ENCODE measurements at places on chromosomes 16 and 17.

GRCh38 chr17:41061964-41062363, 2.0 kb upstream of the KRTAP2-3 start:
- no peak for DNase-seq

DNA sequence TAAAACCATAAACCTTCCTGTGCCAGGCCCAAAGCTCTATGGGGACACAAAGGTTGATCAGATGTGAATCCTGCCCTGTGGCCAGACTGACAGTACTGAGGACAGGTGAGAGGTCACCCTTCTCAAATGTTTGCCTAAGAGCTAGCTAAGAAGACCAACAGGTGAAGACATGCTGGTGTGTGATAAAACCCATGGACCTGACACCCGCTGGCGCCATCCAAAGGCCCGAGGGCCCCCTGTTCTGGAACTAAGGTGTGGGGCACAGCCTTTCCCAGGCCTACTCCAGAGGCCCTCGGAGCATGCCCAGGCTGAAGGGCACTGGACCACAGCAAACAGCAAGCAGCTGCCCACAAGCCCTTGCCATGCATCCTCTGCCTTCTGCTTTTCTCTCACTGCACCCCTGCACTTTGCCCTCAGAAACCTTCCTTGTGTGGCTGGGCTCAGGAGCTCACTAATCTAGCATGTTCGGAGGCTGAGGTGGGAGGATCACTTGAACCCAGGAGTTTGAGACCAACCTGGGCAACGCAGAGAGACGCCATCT, 5.2 kb upstream of the CDK3 start:
- no peak for DNase-seq

GRCh38 chr16:29007730-29008593, 23.1 kb downstream of the LAT start:
- peak; percentile 80 for DNase-seq

GRCh38 chr16:628321-629061, 2.3 kb upstream of the WFIKKN1 start:
- no peak for DNase-seq

- no peak for DNase-seq
Observed at GRCh38 chr16:57533431-57534336, 2.7 kb downstream of the CCDC102A start.

DNA sequence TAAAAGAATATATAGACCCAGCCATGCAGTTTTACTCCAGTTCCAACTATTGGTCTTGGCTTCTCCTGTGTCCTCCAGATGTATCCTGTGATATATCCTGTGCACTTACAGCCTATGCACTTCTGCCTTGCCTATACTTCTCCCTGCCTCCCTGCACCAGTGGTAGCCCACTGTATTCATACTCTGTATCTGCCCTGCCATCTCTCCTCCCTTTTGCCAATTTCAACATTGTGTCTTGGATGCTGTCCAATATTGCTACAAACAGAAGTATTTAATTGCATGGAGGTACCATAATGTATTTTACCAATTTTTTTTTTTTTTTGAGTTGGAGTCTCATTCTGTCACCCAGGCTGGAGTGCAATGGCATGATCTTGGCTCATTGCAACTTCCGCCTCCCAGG, 242.7 kb downstream of the HAPSTR1 start:
- DNase-seq, result no peak

- no peak for DNase-seq
Observed at GRCh38 chr16:85474621-85475217, 138.4 kb upstream of the GSE1 start.

- peak; percentile 22 for DNase-seq
Observed at GRCh38 chr16:27254262-27254811, 14.2 kb downstream of the NSMCE1 start.

DNA sequence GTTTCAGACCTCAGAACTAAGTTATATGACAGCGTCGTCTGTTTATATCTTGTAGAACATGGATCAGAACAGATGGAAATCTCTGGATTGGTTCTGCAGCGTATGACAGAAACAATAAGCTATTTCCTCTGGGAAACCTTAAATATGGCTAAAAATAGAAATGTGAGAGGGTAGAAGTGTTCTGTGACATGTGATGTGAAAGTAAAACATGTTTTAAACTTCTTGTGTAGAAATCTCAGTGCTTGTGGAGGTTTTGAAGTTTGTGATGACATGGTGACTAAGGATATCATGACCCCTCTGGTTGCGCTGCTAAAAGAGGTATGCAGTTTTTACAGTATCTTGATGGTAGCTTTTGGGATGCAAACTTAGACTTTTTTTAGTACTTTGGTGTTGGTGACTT, 2.8 kb downstream of the HEATR3 start:
- DNase-seq, result no peak

DNA sequence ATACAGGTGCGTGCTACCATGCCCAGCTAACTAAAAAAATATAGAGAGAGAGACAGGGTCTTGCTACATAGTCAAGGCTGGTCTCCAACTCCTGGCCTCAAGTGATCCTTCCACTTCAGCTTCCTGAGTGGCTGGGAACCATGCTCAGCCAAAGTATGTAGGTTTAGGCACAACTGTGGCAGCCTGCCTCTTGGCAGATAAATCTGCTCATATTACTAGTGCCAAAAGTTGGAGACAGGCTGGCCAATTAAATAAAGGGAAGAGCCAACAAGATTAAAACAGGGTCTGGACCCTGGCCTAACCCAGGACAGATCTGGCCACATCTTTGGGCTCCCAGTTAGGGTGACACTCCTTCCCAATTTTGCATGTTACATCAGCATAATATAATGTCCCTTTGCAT, 151.7 kb downstream of the CBLN1 start:
- DNase-seq, result no peak

- DNase-seq, result peak; percentile 45
Observed at GRCh38 chr16:87297918-87298631, 19.1 kb downstream of the C16orf95 start.

DNA sequence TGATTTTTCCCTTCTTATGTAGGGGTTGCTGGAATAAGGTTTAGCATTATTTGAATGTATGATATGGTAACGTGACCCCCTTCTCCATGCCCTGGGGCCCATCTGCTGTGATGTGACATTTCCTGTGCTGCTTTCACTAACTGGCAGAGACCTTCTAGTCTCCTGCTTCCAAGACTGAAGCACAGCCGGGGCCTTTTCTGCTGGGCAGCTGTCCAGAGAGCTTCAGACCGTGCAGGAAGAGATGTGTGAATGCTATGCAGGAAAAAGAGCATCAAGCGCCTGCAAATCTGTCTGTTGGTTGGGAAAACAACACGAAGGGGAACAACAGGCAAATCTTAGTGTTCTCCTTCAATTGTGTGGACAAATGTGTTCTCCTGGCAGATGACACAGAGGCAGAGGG, 128.5 kb downstream of the SPACA3 start:
- DNase-seq, result no peak

GRCh38 chr17:20141198-20141972, 132.2 kb downstream of the SPECC1 start:
- no peak for DNase-seq

DNA sequence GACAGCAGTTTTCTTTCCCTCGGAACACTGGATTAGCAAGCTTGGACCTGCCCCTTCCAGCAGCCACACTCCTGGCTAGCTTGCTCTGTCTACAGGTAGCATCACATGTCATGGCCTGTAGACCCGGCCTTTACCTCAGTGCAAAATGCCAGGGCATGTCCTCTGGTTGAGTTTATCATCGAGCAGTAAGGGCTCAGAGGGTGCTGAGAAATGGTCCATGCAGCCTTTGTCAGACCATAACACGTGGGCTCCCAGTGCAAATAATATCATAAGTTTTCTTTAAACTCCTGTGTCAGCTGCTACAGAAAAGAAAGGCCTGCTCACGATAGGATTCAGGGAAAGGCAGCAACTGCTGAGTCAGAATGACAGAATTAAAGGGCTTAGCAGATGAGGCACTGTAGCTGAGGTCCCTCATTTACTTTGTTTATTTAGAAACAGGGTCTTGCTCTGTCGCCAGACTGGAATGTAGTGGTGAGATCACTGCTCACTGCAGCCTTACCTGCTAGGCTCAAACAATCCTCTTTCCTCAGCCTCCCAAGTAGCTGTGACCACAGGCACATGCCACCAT, 8.0 kb upstream of the GNA13 start:
- no peak for DNase-seq

- DNase-seq, result no peak
Observed at GRCh38 chr16:72744076-72744793, 303.7 kb downstream of the ZFHX3 start.

DNA sequence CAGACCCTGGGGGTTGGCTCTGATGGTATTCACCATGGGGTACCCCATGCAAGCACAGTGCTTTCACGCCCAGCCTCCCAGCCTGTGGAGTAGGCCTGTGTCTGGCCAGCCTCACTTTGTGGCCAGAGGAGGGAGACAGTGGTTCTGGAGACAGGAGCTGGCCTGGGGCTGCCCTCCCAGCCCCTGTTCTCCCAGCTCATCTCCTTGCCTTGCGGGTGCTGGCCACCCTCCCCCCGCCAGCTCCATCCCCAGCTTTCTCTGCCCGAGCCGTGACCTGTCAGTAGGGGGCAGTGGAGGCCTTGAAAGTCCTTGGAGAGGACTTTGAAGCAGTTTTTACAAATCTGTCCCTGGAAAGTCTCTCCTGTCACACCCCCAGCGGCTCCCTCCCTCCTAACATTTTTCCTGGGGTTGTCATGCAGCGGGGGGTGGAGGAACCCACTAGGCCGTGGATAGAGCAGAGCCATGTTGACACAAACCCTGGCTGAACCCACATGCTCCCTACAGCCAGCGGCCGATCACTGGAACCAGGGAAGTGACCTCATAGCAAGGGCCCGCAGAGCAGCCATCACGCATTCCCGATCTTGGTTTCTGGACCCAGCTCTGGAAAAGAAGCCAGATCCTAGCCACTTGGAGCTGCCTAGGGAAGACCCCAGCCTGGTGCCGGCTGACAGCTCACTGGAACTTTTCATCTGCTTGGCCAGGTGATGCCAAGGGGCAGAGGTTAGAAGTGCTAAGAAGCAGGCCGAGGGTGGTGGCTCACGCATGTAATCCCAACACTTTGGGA, 289.4 kb downstream of the SEC14L1 start:
- peak; percentile 88 for DNase-seq

DNA sequence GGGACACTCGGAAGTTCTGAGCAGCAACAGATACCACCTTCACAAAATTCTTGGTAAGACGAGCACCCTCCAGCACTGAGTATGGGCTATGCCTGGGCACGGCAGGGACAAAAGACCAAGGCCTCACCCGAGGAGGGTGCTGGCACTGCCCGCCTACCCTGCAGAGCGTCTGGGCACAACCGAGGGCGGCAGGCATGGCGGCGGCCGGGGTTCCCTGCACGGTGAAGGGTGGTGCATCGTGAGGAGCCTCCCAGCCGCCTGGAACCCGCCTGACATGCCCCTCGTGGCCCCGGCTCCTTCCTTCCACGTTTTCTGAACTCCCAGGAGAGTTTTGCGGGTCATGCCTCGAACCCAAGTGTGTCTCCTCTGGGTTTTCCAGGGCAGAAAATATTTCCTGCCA, 18.9 kb downstream of the GALNS start:
- no peak for DNase-seq

GRCh38 chr17:38717139-38717745, 12.2 kb downstream of the MLLT6 start:
- DNase-seq, result no peak

GRCh38 chr17:67322042-67322787, 44.2 kb downstream of the PSMD12 start:
- DNase-seq, result no peak

DNA sequence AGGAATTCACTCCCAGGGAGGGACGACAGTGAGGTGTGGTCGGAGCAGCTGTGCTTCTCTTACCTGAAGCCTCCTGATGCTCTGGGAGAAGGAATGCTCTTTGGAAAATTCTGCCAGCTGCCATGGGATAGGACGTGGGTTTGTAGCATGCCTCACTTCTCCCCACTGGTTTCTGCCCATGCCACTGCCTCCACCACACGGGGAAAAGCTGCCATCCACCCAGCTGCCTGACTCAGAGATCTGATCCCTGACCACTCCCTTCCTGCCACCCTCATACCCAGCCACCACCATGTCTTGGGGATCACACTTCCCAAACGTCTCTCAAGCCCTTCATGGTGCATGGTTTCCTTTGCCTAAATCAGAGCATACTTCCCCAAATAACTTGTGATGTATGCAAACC, 80.0 kb downstream of the CPPED1 start:
- DNase-seq, result no peak

DNA sequence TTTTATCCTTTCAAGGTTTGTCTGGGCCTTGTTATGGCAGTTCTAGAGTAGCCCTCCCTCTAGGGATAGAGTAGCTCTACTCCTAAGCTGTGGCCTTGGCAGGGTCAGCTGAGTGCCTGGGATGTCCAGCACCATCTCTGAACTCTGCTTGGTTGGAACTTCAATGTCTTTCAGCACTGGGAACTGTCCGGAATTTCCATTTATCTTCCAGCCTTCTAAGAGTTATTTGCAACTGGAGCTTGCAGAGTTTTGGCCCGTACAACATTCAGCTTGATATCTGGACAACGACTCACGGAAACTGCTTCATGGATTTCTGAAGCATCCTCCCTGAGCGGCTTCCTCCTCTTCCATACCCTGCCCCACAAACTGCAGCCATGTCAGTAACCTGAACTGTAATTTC, 22.9 kb downstream of the MMD start:
- no peak for DNase-seq

- peak; percentile 18 for DNase-seq
Observed at GRCh38 chr16:30122604-30123160, 338 bp downstream of the MAPK3 start.

DNA sequence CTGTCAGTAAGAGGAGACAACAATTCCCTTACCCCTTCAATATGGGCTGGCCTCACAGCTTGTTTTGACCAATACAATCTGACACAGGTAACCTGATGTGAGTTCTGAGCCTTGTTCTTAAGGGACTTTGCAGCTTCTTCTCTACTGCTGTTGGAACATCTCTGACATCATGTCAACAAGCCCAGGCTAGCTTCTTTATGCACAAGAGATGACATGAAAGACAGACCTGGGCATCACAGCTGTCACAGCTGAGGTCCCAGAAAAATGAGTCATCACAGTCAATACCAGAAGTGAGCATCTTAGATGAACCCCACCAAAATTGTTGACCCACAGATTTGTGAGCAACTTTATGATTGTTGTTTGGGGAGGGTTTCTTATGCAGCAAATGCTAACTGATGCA, 431.7 kb upstream of the PSMD7 start:
- no peak for DNase-seq

DNA sequence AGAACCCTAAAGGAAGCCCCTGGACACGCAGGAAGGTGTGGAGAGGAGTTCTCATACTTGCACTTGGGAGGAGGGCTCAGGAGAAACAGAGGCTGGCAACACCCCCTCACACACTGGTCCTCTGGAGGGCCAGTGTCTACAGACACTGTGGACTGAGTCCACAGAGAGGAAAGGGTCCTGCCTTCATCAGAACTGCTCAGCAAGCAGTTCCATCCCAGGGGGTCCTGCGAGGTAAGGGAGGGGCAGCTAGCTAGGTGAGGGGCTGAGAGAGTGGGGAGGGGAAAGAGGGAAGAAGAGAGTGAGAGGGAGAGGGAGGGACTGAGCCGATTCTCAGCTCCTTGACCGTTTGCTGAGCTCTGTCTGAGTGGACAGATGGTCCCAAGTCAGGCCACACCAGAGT, 17.7 kb upstream of the MEOX1 start:
- no peak for DNase-seq

GRCh38 chr16:80041410-80041809, 440.9 kb upstream of the MAF start:
- no peak for DNase-seq

GRCh38 chr17:33169580-33170285, 123.4 kb downstream of the ASIC2 start:
- no peak for DNase-seq

GRCh38 chr16:18048853-18049546, 287.5 kb downstream of the NPIPA8 start:
- DNase-seq, result no peak

- no peak for DNase-seq
Observed at GRCh38 chr16:48300391-48300856, 53.1 kb upstream of the ABCC11 start.

Data from activated naive CD4-positive, alpha-beta T cell treated with anti-CD3 and anti-CD28 coated beads, Interleukin-2, amount 50 U/mL, for 16 hours (primary cell).